ENCODE measurements at places on chromosomes 6 and 20. TPM values are rescaled to one million over a fixed set of nuclear protein-coding genes. Genes with fewer than 3 reads are reported as not detected.

FABP7 gene
- total RNA-seq: 0.27 TPM

BPIFA1 gene
- total RNA-seq: not detected

PPP2R5D gene
- 44.4 TPM for total RNA-seq

PBOV1 gene
- total RNA-seq: not detected

GHRH gene
- total RNA-seq: not detected

C6orf52 gene
- total RNA-seq: 1.1 TPM

BCAS1 gene
- not detected for total RNA-seq

COL9A3 gene
- 10.8 TPM for total RNA-seq

TNF gene
- 10.5 TPM for total RNA-seq

PACRG gene
- not detected for total RNA-seq

NCR2 gene
- total RNA-seq: not detected

SLC17A9 gene
- total RNA-seq: 0.34 TPM

MAS1 gene
- total RNA-seq: not detected

HLA-DMB gene
- total RNA-seq: 0.92 TPM

CLPSL2 gene
- not detected for total RNA-seq

FHL5 gene
- not detected for total RNA-seq

HINT3 gene
- 9.7 TPM for total RNA-seq

SLC35F1 gene
- not detected for total RNA-seq

KCNQ5 gene
- total RNA-seq: 6.4 TPM

OPRL1 gene
- 0.14 TPM for total RNA-seq

GABRR2 gene
- total RNA-seq: not detected

TRIM31 gene
- 0.04 TPM for total RNA-seq

PDYN gene
- total RNA-seq: not detected

DDR1 gene
- total RNA-seq: 211 TPM

C20orf141 gene
- not detected for total RNA-seq

LMBRD1 gene
- total RNA-seq: 18.1 TPM

SS18L1 gene
- total RNA-seq: 8.1 TPM
